Type B pancreatic cell (in vitro differentiated cells): ENCODE measurements at places on chromosomes 13 and 19. TPM values are rescaled to one million over a fixed set of nuclear protein-coding genes. Genes with fewer than 3 reads are reported as not detected.

CELF5 gene
- total RNA-seq, result 0.50 and 2.6 TPM in 2 replicates

- DNase-seq, result no peak
Measured at GRCh38 chr19:48646722-48647216, 782 bp upstream of the CA11 start.

IGFL1 gene
- total RNA-seq, result 0.56 and 0.76 TPM in 2 replicates

PALM3 gene
- total RNA-seq, result 0.83 and 8.1 TPM in 2 replicates

MBD3L3 gene
- total RNA-seq, result not detected in 2 replicates

- no peak for DNase-seq
Measured at GRCh38 chr13:80441968-80442367, 101.0 kb upstream of the SPRY2 start.

PHF11 gene
- 18.9 and 20.7 TPM in 2 replicates for total RNA-seq

DNA sequence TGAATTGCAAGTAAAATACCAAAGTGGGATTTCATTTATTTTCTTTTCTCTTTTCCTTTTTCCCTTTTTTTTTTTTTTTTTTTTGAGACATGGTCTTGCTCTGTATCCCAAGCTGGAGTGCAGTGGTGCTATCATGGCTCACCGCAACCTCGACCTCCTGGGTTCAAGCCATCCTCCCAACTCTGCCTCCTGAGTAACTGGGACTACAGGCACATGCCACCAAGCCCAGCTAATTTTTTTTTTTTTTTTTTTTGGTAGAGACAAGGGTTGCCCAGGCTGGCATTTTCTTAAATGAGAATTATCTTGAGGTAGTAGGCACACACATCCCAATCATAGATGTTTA lies 68.5 kb upstream of the GPR183 start:
- DNase-seq, result no peak

SMIM44 gene
- total RNA-seq, result not detected in 2 replicates

MIR17HG gene
- 5.3 and 21.8 TPM in 2 replicates for total RNA-seq

PSG2 gene
- total RNA-seq, result not detected in 2 replicates

TEX29 gene
- 0.62 and 0.92 TPM in 2 replicates for total RNA-seq

- DNase-seq, result no peak
Measured at GRCh38 chr13:24459234-24459633, 53.3 kb downstream of the PARP4 start.

ATP4A gene
- 1.3 and 16.8 TPM in 2 replicates for total RNA-seq

DNA sequence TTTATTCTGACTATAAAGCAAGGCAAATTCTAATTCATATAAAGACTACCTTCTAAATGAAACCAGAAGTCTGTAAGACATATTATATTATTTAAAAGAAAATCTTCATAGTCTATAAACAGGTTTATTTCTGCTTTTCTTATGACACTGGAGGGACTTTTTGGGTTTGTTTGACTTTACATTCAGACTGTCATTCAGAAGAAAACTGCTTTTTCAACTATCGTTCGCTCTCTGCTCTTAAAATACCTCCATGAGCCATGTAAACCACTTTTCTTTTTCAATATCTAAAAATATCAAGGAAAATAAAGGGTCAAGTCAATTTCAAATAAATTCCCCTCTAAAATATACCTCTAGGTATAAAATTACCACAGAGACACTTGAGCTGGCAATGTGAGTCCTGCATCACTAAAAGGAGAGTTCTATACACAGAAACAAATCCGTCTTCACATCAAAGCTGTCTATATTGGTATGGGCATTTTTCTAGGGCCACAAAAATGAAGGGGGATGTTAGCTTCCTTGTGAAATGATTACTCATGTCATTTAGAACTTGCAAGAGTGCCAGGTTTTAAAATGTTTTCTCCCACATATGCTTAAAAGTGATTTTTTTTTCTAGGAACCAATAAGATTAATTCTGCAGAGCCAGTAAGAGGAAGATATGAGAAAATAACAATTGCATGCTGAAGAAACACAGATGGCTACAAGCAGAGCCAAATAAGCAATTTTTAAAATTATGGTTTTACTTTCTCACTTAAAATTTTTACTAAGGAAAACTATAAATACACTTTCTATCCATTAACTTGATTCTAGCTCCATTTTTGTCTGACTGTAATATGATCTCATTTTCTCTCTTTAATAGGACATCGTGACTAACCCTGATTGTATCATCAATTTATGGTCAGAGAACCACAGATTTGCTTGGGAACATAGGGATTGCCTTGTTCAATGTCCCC lies 181.8 kb downstream of the TBC1D4 start:
- no peak for DNase-seq

DNA sequence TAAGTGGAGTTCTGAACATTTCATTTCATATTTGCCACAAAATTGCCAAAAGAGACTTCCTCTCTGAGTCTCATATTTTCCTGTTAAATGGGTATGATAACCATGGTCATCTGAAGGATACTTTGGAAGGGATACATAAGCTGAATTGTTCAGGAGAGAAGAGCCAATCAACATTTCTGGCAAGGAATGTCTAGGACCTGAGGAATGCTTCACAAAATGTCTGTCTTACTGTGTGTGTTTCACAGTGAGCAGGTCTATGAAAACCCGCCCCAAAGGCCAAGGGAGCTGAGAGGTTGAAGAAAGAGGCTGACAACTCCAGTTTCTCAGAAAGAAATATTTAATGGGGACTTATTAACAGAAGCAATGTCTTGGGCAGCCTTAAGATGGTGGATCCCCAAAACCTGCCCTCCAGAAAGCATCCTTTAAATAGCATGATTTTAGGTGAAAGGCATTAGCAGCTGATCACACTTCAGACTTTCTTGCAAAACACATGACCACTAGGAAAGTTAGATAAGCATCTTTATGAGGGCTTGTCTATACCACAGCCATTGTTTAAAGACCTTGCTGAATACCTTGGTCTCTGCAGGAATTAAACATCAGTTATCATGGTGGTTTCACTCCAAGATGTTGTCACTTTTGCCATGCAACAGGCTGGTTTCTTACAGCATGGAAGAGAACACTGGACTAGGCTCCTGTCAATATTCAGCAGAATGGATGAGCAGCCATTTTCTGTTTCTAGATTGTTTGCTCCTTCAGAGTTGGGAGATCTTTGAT lies 78.9 kb downstream of the TNFSF11 start:
- no peak for DNase-seq

KLK12 gene
- 0.83 and 1.6 TPM in 2 replicates for total RNA-seq

ZNF625 gene
- total RNA-seq, result 14.8 and 23.3 TPM in 2 replicates

NR2F6 gene
- total RNA-seq, result 70.9 and 94.2 TPM in 2 replicates

GRCh38 chr13:72590091-72590740 lies 137.2 kb downstream of the MZT1 start:
- no peak for DNase-seq

- no peak for DNase-seq
Measured at GRCh38 chr19:16821081-16821480, 8.1 kb upstream of the SIN3B start.

KIR3DL2 gene
- not detected in 2 replicates for total RNA-seq

DNA sequence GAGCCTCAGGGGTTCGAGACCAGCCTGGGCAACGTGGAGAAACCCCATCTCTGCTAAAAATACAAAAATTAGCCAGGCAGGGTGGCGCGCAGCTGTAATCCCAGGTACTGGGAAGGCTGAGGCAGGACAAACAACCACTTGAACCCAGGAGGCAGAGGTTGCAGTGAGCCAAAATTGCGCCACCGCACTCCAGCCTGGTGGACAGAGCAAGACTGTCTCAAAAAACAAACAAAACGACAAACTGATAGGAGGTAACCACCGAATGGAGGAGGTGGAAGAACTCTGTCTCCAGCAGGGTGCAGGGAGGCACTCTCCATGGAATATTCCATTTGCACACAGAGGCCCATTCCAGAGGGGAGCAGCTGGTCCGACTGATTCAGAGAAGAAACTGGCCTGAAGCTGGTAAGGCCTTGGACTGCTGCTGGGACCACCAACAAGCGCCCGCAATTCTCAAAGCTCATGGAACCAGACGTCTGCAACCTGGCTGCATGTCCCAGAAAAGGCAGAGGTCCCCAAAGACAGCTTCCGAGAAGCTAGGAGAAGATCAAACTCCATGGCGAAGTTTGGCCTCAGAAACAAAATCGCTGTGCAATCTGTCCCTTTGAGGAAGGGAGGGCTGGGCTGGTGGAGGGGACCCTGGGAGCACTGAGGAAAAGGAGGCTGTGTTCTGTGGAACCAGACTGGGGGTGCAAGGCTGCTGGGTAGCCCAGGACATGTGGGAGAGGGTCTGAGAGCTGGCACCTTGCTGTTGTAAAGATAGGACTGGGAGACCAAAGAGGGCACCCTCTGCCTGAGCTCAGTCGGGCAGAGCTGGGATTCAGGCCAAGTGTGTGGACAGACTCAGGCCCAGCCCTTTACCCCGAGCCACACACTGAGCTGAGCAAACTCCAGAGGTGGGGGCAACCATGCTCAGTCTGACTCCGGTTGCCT lies 35.2 kb downstream of the SLC25A42 start:
- no peak for DNase-seq

DNA sequence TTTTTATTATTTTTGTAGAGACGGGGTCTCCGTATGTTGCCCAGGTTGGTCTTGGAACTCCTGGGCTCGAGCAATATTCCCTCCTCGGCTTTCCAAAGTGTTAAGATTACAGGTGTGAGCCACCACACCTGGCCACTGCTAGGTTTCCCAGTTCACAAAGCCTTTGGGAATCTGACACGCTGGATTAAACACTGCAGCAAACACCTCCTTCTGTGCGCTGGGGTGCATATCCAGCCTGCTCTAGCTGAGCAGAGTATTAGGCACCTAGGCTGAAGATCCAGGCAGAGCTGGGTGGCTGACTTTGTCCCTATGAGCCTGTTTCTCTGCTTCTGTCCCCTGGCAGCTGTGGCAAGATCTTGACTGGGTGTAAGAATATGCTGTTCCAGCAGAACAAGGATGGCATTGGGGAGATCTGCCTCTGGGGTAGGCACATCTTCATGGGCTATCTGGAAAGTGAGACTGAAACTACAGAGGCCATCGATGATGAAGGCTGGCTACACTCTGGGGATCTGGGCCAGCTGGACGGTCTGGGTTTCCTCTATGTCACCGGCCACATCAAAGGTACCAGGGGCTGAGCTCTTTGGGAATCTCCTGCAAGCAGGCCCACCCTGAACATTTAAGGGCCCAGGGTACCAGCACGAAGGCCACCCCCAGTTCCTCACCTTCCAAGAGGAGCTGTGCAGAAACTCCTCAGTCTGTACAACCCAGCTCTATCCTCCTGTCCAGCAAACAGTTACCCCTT lies 49.8 kb downstream of the ACSBG2 start:
- no peak for DNase-seq

- no peak for DNase-seq
Measured at GRCh38 chr19:46481223-46481848, 10.0 kb upstream of the PNMA8A start.

BAX gene
- total RNA-seq, result 161 and 201 TPM in 2 replicates

RNF17 gene
- 0.12 TPM in 1 of 2 replicates, not detected in the other for total RNA-seq

SLC25A41 gene
- total RNA-seq, result 1.0 and 1.1 TPM in 2 replicates

LSR gene
- total RNA-seq, result 78.5 and 155 TPM in 2 replicates

- DNase-seq, result no peak
Measured at GRCh38 chr13:114339857-114340534, 25.7 kb downstream of the CHAMP1 start.

- DNase-seq, result no peak
Measured at GRCh38 chr13:98263841-98264240, 86.8 kb upstream of the RNF113B start.

DNA sequence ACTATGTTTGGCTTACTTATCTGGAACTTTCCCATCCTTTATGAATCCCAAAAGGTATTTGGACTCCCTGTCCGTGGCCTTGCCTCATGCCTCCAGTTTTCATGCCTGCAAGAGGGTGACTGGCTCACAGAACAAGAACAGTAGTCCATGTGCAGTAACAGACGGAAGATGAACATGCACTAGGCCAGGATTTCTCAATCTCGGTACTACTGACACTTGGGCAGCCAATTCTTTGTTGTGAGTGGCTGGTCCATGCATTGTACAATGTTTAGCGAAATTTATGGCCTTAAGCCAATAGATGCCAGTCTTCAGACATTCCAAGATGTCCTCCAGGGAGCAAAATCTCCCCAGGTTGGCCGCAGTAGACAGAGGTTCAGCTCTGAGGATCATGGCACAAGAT lies 61.9 kb downstream of the DOCK9 start:
- DNase-seq, result no peak

LSM7 gene
- 125 and 134 TPM in 2 replicates for total RNA-seq

DNA sequence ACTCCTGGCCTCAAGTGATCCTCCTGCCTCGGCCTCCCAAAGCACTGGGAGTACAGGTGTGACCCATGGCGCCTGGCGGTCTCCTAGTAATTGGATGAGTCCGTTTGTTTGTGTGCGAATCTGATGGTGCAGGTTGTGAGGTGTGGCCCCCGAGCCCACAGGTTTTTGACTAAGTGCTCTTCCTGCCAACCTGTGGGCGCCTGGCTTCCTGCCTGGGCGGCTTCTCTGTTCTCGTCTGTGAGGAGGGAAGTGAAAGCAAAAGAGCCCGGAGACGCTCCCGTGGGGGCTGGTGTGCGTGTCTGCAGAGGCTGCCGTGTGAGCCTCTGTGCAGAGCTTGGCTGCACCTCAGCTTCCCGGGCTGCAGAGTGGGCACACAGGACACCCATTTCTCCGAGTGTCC lies 10.0 kb downstream of the ARHGAP45 start:
- no peak for DNase-seq

CEACAM3 gene
- not detected in 2 replicates for total RNA-seq

C19orf81 gene
- 1.8 and 3.7 TPM in 2 replicates for total RNA-seq

ANGPTL8 gene
- not detected in 2 replicates for total RNA-seq

- DNase-seq, result no peak
Measured at GRCh38 chr19:40995355-40995754, 4.3 kb downstream of the CYP2B6 start.

MUC16 gene
- 119 and 342 TPM in 2 replicates for total RNA-seq

SWSAP1 gene
- 2.7 and 4.3 TPM in 2 replicates for total RNA-seq

TRPM4 gene
- 33.1 and 41.5 TPM in 2 replicates for total RNA-seq

GRCh38 chr13:75486146-75487062 lies 4.4 kb upstream of the TBC1D4 start:
- no peak for DNase-seq

DNA sequence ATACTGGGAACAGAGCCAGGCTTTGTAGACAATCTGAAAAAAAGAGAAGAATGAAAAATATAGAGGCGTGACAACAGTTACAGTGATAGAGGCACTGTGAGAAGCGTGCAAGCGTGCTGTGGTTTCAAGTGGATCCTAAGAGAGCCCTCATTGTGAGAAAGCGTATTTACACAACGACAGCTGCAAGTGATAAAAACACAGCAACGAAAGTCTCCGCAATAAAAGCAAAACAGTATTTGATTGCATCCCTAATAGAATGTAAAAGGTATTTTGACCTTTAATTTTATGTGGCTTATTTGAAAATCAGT lies 642.7 kb upstream of the ARGLU1 start:
- DNase-seq, result no peak

DNA sequence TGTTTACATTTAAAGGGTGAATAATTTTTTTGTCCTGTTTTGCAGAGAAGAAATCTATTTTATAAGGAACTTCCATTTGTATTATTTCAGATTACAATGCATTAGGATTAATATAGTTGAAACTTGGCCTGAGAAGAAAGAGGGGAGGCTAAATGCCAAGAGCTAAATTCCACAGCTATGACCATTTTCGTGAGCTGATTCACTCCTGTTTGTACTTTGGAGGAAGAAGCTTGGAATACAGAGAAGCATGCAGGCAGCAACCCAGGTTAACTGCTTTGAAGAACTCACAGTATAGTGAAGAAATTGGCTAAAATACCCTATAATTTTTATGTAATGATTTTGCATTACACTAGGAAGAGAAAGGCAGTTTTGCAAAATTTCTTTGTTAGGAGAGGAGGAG lies 309.4 kb upstream of the KLF12 start:
- no peak for DNase-seq

C2CD4C gene
- total RNA-seq, result 6.0 and 7.2 TPM in 2 replicates

C1QTNF9B gene
- total RNA-seq, result not detected in 2 replicates

CGB2 gene
- total RNA-seq, result not detected in 2 replicates
